Germinal center (tissue), 1 donor: ENCODE measurements at places on chromosomes 3 and 15.

GRCh38 chr3:16871915-16872842, 12.6 kb upstream of the PLCL2 start:
- no peak for DNase-seq

DNA sequence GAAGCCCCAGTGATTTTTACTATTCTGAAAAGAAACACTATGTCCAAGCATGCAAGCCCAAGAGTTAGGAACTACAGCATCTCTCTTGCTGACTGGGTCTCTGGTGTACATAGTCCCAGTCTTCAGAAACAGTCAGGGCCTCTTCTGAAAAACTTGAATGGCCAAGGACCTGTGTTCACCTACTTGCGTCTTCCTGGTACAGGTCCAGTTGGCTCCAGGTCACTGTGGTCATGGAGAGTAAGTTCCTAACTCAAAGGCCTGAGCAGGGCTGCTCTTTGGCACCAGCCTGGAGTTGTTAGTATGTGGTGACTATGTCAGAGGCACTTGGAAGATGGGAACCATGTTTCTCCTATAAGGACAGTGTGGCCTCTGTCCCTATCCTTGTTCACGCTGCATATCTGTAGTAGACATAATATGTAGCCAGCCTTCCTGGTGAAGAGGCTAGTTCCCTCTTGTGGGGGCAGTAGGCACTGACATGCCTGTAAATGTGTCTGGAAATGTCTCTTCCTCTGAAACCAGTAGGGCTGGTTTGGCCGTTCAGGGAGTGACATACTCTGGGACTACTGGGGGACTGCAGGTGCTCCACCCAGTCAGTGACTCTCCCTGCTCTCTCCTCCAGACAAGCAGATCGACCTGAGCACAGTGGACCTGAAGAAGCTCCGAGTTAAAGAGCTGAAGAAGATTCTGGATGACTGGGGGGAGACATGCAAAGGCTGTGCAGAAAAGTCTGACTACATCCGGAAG, 2.6 kb upstream of the RBM15B start:
- DNase-seq, result no peak

DNA sequence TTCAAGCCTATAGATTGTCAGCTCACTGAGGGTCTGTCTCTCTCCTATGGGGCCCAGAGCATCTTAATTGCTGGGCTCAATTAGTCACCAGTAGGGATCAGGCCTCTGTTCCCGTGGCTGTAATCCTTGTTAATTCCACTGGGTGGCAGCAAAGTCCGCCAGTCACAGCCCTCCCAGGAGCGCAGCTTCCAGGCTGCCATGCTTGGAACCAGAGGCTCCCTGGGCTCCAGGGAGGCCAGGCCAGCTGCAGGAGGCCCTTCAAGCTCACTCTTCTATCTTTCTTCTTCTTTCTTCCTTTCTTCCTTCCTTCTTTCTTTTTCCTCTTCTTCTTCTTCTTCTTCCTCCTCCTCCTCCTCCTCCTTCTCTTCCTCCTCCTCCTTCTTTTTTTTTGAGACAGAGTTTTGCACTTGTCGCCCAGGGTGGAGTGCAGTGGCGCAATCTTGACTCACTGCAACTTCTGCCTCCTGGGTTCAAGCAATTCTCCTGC, 14.4 kb downstream of the RNU5B-1 start:
- DNase-seq, result peak; percentile 87

DNA sequence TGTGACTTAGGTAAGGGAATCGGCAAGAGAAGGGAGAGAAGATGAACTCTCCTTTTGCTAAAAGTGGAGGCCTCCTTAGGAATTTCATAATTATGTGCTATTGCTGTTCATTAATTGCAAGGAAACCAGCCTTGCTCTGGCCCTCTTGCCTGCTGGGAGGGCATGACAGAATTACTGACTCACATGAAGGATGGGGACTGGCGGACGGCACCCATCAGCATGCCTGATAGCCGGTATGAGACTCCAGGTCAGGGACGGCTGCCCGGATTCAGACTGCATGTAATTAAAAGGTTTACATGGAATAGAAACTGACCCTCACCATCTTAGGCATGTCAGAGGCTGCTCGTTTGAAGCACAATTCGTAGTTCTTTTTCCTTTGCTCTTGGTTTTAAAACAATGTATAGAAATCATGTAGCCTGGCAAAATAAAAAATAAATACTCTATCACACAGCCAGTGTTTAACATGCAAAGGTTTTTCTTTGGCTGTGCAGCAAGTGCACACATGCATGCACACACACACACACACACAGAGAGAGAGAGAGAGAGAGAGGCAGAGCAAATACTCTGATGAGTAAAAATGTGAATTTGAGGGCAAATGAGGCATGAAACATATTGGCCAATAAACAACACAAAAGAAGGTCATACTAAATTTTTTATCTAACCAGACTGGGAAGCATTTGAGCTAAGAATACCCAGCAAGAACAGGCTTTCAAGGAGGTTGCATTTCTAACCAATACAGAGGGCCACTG, 82.7 kb downstream of the FOXB1 start:
- no peak for DNase-seq

GRCh38 chr3:160171813-160172212, 53.4 kb upstream of the C3orf80 start:
- DNase-seq, result no peak

- no peak for DNase-seq
Measured at GRCh38 chr3:116413319-116413718, 32.0 kb downstream of the LSAMP start.

DNA sequence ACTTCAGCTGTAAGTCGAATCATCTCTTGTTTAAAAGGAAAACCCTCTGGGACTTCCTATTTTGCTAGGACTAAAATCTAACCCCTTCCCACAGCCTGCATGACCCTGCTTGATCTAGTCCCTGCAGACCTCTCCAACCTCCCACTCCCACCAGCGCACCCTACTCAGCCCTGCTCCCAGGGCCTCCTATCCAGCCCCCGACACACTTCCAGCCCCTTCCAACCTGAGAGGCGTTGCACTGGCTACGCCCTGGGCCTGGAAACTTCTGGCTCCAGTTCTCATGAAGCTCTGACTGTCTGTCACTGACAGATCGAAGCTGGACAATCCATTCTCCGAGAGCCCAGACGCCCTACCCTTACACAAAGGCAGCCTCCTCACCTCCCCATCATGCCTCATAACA, 21.8 kb downstream of the NTRK3 start:
- DNase-seq, result no peak

DNA sequence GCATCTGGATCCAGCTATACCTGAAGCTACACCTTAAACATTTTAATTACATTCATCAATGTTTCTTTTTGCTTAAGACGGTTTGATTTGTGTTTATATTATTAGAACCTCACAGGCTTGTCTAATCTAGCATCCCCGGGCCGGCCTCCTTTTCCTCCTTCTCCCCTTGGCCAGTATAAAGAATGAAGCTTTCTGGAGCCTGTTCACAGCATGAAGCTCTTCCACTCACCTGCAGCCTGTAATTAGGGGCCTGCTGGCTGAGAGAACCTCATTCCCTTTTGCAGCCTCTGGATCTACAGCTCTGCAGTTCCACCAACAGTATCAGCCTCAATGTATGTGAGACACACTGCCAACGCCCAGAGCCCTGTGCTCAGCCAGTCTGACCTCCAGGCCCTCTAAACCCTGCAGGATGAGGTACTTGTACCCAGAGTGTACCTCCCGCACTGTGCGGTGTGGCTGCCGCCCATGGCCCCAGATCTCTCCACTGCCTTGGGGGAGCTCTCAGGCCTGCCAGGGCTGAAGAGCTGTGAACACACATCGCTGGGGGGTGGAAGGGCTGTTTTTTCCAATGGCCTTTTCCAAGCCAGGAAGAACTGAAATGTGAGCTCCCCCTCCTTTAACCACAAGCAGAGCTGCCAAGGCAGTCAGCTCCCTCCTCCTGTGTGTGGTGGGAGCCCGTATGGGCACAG, 114.7 kb upstream of the ALDH1A3 start:
- DNase-seq, result no peak

- DNase-seq, result peak; percentile 81
Measured at GRCh38 chr3:15050405-15051092, 14.6 kb downstream of the MRPS25 start.

- no peak for DNase-seq
Measured at GRCh38 chr15:49686599-49686998, 65.8 kb downstream of the DTWD1 start.

GRCh38 chr3:172023915-172024314, 15.5 kb upstream of the FNDC3B start:
- no peak for DNase-seq

DNA sequence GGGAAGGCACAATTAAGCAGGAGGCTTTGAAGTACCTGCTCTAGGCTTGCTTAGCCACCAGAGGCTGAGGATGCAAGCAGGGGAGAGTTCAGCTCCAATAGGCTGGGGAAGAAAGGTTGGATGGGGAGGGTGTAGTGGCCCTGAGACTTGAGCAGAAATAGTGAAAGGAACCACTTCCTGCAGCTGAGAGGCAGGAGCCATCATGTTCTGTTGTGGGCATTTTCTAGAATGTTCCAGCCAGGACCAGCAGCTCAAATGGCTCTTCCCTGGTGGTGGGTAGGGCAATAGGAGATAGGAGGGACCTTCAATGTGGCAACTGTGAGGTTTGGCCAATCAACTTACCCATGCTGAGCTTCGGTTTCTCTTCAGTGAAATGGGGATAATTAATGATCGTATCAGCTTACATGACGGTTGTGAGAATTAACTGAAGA, 79.1 kb upstream of the CGNL1 start:
- no peak for DNase-seq

- no peak for DNase-seq
Measured at GRCh38 chr3:37833302-37834186, 28.1 kb upstream of the CTDSPL start.

GRCh38 chr3:172965256-172965655, 175.8 kb downstream of the SPATA16 start:
- no peak for DNase-seq

GRCh38 chr15:75570126-75570845, 8.8 kb downstream of the PTPN9 start:
- no peak for DNase-seq

DNA sequence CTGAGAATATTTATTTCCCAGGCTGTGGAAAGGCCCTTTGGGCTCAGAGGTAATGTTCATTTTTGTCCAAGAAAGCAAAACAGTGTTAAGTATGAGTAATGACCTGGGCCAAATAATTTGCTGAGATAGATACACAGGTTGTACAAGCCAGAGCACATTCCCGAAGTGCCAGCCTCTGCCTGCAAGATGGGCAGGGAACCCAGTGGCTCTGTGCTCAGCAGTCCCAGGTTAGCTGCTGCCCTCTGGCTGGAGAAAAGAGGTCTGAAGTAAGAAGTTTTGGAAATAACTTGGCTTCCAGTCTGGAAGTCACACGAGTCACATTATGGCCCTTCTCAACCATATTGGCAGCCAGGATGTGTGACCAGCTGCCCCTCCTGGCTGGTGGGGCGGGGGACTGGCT, 20.2 kb downstream of the MYZAP start:
- no peak for DNase-seq

DNA sequence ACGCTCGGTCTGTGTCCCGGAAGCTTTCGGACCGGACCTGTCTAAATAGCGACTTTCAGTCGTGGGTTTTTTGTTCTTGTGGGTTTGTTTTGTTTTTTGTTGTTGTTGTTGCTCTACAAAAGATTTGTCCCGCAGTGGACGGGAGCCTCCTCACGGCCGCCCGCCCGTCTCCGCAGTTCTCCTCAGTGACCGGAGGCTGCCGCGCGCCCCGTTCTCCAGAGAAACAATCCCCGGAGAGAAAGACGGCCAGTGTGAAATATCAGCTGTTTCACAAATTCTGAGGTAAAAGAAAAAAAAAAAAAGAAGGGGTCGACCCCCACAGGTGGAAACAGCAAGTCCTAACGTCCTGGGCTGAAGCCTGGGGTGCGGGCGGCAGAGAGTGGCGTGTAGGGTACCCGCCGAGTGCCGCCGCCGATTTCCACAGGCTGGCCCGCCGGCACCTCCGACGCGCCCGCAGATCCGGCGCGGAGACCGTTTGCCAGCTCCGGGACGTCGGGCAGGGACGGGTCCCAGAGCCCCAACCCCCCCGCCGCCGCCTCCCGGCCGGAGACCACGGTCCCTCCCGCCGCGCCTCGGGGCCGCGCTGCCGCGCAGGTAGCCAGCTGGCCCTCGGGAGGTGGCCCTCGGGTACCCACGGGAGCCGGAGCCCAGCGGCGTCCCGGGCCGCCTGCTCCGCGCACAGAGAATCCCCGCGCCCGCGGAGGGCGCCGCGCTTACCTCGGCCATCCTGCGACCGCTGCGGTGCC, 478 bp downstream of the BNC1 start:
- DNase-seq, result no peak

GRCh38 chr3:170869645-170870593, at the start of gene RPL22L1:
Gene RPL22L1, minus strand, starts transcription at chr3:170870195. Its CDS starts 28 bp downstream, at chr3:170870167.
- DNase-seq, result peak; percentile 86

DNA sequence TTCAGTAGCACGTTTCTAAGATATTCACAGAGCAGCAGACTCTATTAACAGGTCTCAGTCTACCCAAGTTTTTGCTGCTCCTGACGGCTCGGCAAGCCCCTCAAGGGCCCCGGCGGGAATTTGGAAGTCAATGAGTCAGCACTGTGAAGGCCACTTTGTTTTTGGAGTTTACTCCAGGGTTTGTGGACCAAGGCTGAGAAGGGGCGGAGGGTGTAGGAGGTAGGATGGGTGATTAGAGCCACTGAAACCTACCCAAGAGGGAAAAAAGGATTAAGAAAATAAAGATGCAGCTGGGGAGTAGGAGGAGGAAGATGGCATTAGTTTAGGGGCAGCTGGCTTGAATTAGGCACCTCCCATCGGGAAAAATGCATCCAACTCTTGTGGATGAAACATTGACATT, 87.6 kb downstream of the BDH1 start:
- no peak for DNase-seq

DNA sequence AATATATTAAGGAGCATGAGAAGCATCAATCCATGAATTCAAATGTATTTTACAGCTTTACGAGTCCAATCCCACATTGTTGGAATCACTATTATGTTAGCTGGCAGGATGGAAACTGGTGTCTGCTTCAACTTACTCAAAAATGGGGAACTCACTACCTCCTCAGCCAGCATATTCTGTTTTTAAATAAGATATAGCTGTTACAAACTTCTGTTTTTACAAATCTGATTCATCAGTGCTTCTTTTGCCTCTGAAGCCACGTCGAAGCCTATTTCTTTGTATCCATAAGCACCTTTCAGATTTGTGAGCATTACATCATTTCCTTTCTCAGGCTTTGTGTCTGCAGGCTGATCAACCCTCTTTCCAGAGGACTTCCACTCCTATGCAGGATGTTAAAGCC, 105.9 kb downstream of the TPRG1 start:
- DNase-seq, result no peak

- DNase-seq, result no peak
Measured at GRCh38 chr3:186960347-186960746, 30.0 kb downstream of the ST6GAL1 start.

- no peak for DNase-seq
Measured at GRCh38 chr3:156359368-156359767, 195.5 kb downstream of the SSR3 start.
